Aorta (tissue), 5 donors: ENCODE measurements at places on chromosomes 1 and 21. TPM values are rescaled to one million over a fixed set of nuclear protein-coding genes. Genes with fewer than 3 reads are reported as not detected.

Gene GUCA2A
- 29.8 TPM for polyA plus RNA-seq

Gene ZNF697
- polyA plus RNA-seq, result 0.63 TPM

Gene AGPAT3
- polyA plus RNA-seq, result 11.4 TPM

Gene TMEM200B
- 13.0 TPM for polyA plus RNA-seq

Gene OXCT2
- polyA plus RNA-seq, result not detected

Gene PDZK1
- polyA plus RNA-seq, result 25.5 TPM

Gene LMX1A
- not detected for polyA plus RNA-seq

Gene ARHGAP30
- polyA plus RNA-seq, result 12.1 TPM

Gene CLCNKB
- polyA plus RNA-seq, result 0.38 TPM

Gene KRTAP19-3
- not detected for polyA plus RNA-seq

Gene IPO9
- polyA plus RNA-seq, result 27.7 TPM

Gene OLIG2
- not detected for polyA plus RNA-seq

Gene OR2T11
- not detected for polyA plus RNA-seq

Gene C1QA
- 65.3 TPM for polyA plus RNA-seq

Gene TFF2
- not detected for polyA plus RNA-seq

Gene SLC5A9
- 3.5 TPM for polyA plus RNA-seq

Gene SPATA45
- not detected for polyA plus RNA-seq

Gene SYCP1
- not detected for polyA plus RNA-seq

Gene MCOLN3
- polyA plus RNA-seq, result 0.25 TPM

Gene PGLYRP4
- not detected for polyA plus RNA-seq

Gene HAO2
- not detected for polyA plus RNA-seq

Gene SNX7
- polyA plus RNA-seq, result 31.4 TPM

Gene LRRC38
- not detected for polyA plus RNA-seq

Gene ZBTB7B
- polyA plus RNA-seq, result 32.8 TPM

Gene DOP1B
- 4.3 TPM for polyA plus RNA-seq

Gene CLEC20A
- not detected for polyA plus RNA-seq

Gene RUNX1
- 5.0 TPM for polyA plus RNA-seq

Gene SRRM1
- 33.6 TPM for polyA plus RNA-seq

Gene SPRR1B
- 1.9 TPM for polyA plus RNA-seq

Gene CD48
- 1.7 TPM for polyA plus RNA-seq

Gene MSH4
- 0.46 TPM for polyA plus RNA-seq

Gene TRNP1
- 30.8 TPM for polyA plus RNA-seq

Gene GBP4
- polyA plus RNA-seq, result 1.4 TPM

Gene COL18A1
- polyA plus RNA-seq, result 963 TPM

Gene TAS1R1
- not detected for polyA plus RNA-seq

Gene SPEN
- 19.8 TPM for polyA plus RNA-seq

Gene B3GALT5
- polyA plus RNA-seq, result 0.10 TPM

Gene S100A8
- polyA plus RNA-seq, result 218 TPM

Gene GPR37L1
- polyA plus RNA-seq, result not detected

Gene CNR2
- 0.13 TPM for polyA plus RNA-seq

Gene CHI3L2
- polyA plus RNA-seq, result not detected

Gene GRHL3
- polyA plus RNA-seq, result not detected

Gene MIS18A
- 4.8 TPM for polyA plus RNA-seq

Gene MAP3K7CL
- 19.4 TPM for polyA plus RNA-seq

Gene CHAF1B
- polyA plus RNA-seq, result 0.25 TPM

Gene TSACC
- not detected for polyA plus RNA-seq

Gene AQP10
- polyA plus RNA-seq, result 0.08 TPM

Gene KRTAP13-2
- polyA plus RNA-seq, result not detected
